ENCODE measurements at places on chromosomes 12 and 14.

DNA sequence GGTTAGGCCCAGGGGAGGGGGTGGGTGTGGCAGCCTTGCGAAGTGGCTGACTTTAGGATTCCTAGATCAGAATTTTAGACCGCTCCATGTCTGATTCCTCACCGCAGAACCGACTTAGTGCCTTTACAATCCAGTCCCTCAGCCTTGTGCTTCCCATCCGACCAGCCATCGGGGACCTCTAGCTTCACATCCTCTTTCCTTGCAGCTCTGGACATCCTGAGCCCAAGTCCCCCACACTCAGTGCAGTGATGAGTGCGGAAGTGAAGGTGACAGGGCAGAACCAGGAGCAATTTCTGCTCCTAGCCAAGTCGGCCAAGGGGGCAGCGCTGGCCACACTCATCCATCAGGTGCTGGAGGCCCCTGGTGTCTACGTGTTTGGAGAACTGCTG, 557 bp downstream of the COPS7A start:
- DNase-seq = no peak

GRCh38 chr14:56414236-56414635, 165.4 kb upstream of the TMEM260 start:
- no peak for DNase-seq

DNA sequence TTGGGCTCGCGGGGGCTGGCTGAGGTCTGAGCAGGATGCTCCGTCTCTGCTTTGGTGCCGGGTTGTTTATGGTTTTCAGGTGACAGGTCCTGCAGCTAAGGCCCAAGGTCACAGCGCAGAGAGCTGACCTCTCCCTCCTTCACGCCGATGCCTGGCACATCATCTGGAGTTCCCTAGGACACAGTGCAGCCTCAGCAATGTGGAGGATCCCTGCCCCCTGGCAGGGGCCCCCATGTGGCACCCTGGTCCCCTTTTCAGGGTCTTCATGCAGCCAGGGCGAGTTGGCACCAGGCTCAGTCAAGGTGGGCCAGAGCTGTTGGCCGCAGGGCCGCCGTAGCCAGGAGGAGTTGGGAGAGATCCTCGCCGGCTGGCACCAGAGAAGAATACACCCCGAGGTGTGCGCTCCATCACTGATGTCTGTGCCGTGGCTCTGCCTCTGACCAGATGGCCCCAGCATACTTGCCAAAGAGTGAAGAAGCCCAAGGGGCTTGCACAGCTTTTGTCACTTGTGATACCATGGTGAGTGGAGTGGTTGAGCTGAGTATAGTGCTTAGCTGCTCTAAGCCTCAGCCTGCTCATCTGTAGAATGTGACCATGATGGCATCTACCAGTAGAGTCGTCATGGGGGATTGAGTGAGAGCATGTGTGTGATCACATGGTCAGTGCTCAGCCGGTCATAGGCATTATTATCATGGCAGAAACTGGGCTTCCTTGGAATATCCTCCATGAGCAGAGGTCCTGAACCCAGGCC, 11.0 kb downstream of the TPCN1 start:
- DNase-seq = no peak

DNA sequence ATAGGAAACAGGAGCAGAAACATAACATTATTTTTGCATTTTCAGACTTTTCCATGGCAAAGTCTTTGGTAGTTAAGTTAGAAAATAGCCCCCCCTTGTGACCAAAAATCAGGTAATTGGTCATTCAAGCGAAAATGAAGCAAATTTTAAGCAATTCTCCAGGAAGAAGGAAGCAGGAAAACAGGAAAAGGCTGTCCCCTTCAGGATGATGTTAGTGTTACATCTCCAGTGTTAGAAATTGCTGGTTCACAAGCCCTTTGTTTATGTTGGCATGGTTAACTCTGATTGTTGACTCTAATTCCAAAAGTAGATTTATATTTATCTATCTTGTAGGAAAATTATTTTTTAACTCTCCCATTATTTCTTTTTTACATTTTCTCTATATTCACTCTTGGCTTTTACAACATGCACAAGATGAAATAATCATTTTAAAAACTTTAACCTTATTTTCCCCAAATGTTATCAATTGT, 18.8 kb upstream of the GAS2L3 start:
- DNase-seq = peak; percentile 80

All from fibroblast of gingiva (primary cell).